G401 (cell line): ENCODE measurements at places on chromosomes 1 and 21. TPM values are rescaled to one million over a fixed set of nuclear protein-coding genes. Genes with fewer than 3 reads are reported as not detected.

DNA sequence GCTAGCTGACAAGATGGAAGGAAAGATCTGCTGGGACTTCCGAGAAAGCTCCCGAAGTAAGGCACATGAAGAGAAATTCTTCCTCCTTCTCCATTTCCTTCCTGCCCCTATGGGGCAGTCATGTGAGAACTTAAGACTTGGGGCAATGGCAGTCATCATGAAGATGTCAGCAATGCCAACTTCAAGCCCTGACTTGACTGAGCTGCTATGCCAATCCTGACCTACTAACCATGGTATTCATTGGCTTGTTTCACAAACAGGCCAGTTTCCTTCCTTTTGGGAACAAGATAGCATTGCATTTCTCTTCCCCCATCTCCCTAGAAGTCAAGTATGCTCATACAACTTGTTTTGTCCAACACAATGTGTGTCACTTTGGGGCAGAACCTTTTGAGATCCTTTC is 25.5 kb downstream of the GRIK1 start:
- no peak for DNase-seq

- no peak for DNase-seq
These were observed 478.8 kb downstream of the CAMTA1 start for GRCh38 chr1:7264101-7264500.

The PTCH2 gene
- 0.18 and 0.27 TPM in 2 replicates for total RNA-seq

- DNase-seq: no peak
These were observed 14.6 kb upstream of the CAMSAP2 start for GRCh38 chr1:200724064-200724463.

DNA sequence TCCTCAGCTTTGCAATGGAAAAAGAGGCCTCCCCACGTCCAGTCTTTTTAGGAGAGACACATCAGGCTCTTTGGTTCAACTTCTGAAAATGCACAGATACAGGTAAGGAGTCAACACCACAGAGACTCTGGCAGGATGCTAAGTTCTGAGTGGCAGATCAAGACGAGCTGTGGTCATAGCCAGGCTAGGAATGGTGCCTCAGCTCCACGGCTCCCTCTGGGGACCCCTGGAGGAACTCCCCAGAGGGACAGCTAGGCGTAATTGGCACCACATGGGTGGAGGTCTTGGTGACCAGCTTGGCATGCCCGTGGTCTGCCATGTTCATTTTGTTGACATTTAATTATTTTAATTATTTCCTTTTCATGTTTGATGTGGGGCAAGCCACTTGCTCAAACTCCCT is 206.1 kb downstream of the KAZN start:
- no peak for DNase-seq

DNA sequence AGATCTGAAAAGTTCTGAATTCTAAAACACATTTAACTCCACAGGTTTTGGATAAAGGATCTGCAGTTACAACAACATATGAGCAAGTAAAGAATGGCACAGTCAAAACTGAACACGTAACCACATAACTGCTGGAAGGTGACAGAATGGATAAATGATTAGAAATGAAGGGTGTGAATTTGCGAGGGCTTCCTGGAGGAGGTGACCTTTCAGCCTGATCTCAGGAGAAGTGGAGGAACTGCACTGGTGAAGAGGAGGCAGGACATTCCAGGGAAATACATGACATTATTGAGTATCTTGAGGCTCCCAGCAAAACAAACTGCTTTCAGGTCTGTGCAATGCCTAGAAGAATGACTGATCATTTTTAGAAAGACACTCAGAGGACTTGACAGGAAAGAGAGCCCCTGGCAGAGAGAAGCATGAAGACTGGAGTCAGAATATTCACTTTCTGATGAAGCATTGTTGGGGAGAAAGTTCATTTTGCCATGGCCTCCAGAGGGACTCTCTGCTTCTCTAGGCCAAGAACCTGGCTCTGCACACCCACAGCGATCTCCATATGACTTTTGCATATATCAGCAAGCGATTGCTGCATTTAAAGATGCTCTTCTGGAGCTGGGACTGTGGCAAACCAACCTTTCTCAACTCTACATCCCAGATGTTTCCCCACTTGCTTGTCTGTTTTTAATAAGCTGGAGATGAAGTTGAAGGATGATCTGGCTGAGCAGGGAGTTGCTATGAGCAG is 122.7 kb upstream of the FAM78B start:
- DNase-seq: no peak

The KIRREL1 gene
- total RNA-seq: 29.9 and 31.1 TPM in 2 replicates

The ZNF691 gene
- 23.9 and 24.4 TPM in 2 replicates for total RNA-seq

DNA sequence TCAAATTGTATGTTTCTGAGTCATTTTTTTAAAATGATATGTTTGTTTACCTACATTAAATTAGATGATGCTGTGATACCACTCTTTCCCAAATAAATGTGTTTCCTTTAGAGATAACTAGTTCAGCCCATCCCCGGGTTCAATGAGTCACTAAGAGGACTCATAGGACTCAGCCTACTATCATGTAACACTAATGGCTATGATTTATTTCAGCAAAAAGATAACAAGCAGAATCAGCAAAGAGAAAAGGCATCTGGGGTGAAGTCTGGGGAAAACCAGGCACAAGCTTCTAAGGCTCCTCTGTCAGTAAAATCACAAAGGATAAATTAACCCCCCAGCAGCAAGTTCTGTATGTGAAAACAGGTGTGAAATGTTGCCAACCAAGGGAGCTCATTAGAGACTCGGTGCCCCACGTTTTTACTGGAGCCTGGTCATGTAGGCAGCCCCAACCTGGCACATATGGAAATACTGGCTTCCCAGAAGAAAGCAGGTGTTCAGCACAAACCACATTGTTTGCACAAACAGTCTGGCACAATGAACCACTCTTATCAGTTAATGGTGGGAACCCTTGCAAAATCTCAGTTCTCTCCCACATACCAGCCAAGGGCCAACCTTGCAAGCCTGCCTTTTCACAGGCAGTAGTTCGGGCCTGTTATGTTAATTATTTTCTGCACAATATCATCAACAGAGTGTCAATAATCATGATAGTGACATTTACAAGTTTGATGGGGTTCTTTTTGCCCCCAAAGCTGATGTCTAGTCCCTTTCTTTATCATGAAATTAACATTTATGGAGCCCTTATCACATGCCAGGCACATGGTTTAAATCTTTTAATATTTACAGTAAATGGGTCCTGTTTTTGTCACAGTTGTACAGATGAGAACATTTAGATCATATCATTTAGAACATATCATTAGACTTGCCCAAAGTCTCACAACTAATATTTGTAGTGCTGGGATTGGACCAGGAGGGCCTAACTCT is 23.1 kb upstream of the CNN3 start:
- DNase-seq: peak; percentile 7

GRCh38 chr1:224785622-224786021 is 143.9 kb upstream of the DNAH14 start:
- no peak for DNase-seq

GRCh38 chr21:46215436-46216131 is 13.0 kb downstream of the LSS start:
- no peak for DNase-seq

DNA sequence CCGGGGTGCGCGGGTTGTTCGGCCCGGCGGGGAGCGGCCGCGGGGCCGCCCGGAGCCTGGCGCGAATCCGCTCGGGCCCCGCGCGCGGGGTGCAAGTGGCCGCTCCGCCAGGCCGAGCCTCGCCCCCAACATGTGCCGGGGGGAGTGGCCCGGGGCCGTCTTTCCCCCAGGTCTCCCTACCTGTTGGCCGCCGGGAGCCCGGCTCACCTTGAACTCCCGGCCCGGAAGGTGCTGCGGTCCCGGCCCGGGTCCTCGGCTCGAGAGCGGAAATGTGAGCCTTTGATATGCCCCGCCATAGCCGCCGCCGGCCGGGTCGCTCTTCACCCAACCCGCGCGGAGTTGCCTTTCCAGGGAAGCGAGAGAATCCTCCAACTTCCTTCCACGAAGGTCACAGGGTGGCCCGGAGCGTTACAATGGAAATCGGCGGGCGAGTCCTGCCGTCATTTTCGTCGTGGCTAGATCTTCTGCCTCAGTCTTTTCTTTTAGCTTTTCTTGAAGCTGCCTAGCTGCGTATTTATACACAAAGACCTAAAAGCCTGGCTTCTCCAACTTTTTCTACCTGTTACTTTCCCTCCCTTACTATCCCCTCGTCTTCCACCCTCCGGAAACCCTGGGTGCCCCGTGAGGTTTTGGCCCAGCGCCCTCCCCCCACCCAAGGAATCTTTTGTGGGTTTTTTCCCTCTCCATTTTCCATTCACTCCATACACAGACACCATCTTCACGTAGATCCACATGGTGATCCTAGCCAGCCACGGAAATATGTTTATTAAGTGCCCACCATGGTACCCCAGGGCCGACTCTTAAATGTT is 867 bp downstream of the PTGFRN start:
- no peak for DNase-seq

The PGLYRP4 gene
- total RNA-seq: not detected in 2 replicates

DNA sequence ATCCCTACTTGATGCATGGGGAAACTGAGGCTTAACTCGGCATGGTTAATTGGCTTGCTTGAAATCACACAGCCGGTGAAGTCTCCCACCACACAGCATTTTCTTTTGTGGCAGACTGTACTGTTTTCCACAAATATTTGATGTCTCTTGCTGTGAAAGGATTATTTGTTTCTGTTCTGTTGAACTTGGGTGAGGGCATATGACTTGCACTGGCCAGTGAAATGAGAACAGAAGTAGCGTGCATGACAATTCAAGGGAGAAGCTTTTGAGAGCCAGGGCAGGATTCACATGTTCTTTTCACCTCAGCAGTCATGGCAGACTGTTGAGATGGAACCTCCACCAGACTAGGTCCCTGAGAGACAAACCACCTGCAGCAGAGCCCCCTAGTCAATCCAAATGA is 11.7 kb upstream of the AK2 start:
- DNase-seq: no peak

GRCh38 chr1:88737338-88737927 is 53.4 kb downstream of the PKN2 start:
- DNase-seq: no peak

- no peak for DNase-seq
These were observed 16.6 kb downstream of the MYOM3 start for GRCh38 chr1:24095140-24095859.

DNA sequence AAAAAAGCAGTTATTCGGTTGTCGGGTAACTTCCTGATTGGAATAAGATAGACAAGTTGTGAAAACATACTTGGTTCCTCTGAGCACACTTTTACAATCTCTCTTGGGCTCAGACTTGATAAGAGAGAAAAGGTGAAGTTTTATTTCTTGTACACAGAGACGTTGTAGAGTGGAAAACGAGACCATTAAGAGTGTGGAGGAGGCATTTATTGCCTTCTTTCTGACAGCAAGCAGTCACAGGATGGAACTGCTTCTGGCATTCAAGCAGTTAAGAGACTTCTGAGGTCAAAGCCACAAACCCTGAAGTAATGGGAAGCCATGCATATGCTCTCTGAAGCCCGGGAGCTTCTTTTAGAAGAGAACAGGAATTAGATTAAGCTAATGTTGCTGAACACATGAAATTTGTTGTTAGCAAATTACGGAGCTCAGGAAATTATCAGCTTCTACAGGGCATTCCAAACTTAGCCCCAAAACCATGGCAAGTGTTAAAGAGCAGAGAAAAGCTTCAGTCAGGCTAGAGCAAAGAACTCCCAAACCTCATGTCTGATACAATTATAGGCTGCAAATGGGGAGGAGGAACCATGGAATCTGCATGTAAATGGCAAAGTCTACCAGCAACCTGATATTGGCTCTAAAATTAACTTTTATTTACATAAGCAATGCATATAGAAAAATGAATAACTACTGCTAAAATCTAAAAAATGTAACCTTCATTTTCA is 26.0 kb downstream of the S1PR1 start:
- DNase-seq: peak; percentile 19

The CDA gene
- not detected in 2 replicates for total RNA-seq

DNA sequence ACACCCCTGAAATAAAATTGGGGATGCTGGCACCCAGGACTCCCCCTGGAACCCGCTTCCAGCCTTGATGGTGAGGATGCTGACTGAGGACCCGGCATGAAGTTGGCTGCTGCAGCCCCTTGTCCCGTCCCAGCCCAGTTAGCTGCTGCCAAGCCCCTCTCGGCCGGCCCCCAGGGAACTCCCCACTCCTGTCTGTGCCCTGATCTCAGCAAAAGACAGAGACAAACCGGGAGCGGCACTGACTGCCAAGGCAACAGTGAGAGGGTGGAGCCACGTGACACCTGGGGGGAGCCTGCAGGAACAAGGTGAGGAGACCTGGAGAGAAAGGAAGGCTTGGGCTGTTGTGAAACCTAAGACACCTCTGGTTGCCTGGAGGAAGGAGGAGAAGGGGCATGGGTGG is 24.7 kb downstream of the CASZ1 start:
- no peak for DNase-seq

- no peak for DNase-seq
These were observed 307.0 kb downstream of the SETD4 start for GRCh38 chr21:35753308-35753707.

The CATSPERE gene
- not detected in 2 replicates for total RNA-seq

DNA sequence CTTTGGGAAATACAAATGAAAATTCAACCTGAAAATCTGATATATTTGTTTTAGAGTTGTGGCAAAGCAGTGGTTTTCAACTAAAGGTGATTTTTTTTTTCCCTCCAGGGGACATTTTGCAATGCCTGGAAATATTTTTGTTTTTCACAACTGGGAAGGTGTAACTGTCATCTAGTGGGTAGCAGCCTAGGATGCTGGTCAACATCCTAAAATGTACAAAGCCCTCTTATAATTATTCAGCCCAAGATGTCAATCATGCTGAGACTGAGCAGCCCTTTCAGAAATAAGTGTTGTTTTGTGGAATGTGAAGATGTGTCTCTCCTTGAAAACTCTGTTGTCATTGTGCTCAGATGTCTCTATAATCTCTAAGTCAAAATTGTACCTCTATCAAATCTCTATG is 95.2 kb upstream of the NCAM2 start:
- no peak for DNase-seq

GRCh38 chr1:29650041-29650400 is 413.7 kb downstream of the PTPRU start:
- no peak for DNase-seq

The CCDC185 gene
- not detected in 2 replicates for total RNA-seq

The IFI44L gene
- not detected in 2 replicates for total RNA-seq

The C1QC gene
- total RNA-seq: not detected in 2 replicates

GRCh38 chr21:45849651-45850050 is 131.9 kb upstream of the COL6A1 start:
- no peak for DNase-seq

GRCh38 chr1:237795558-237795957 is 95.2 kb downstream of the ZP4 start:
- DNase-seq: no peak

DNA sequence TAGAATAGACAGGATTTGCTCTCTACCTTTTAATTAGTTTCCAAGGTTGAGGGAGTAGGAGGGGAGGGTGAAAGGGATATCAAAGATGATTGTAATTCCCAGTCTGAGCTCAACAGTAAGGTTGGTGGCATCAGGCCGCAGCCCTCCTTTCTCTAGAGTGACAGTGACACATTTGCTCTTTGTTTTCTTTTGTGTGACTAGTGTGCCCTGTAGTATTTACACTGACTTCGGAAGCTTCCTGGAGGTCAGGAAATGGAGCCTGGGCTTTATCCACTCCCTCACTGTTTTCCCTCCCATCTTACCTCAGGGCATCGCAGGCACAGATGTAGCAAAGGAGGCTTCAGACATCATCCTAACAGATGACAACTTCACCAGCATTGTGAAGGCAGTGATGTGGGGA is 44.7 kb upstream of the LAX1 start:
- DNase-seq: no peak
